ENCODE measurements at places on chromosomes 7 and 10.

GRCh38 chr10:101056365-101057151 is 5.2 kb upstream of the KAZALD1 start:
- H3K4me3 ChIP-seq = no peak overlapping the region
- H3K27ac ChIP-seq = no peak overlapping the region
- H3K27me3 ChIP-seq = no peaks in the 10 kb centered on the region
- peaks cover 18% of the 10 kb centered on the region for H3K4me1 ChIP-seq

DNA sequence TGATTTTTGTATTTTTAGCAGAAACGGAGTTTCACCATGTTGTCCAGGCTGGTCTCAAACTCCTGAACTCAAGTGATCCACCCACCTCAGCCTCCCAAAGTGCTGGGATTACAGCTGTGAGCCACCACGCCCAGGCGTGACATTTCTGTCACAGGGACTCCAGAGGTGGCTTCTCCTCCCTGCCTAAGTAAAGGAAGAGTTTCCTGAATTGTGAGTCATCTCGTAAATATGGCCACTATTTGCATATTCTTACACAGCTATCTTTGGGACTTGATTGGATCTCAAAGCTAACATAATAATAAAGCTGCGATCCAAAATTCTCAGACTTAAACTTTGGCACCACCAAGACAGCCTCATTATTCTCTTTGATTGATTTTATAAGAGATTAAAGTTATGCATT is 50.1 kb downstream of the ADARB2 start:
- H3K27me3 ChIP-seq = peaks cover 32% of the 10 kb centered on the region
- no peaks in the 10 kb centered on the region for H3K4me1 ChIP-seq
- no peak overlapping the region for H3K27ac ChIP-seq
- no peak for DNase-seq
- no peaks in the 10 kb centered on the region for H3K36me3 ChIP-seq

DNA sequence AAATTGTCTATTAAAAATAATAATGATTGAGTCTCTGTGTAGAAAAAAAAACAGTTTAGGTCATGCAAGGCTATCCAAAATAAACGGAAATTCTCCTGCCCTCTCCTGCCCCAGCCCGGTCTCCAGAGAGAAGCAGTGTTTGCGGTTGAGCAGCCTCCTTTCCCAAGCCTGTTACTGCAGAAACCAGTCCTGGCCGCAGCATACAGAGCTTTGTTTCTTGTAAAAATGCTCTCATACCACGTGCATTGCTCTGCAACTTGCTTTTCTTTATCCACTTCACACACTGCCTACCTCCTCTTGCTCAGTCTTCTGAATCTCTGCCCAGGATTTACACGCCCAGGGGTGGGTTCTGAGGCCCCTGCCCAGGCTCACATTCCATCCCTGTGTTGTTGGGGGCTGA is 34.4 kb upstream of the CUL1 start:
- H3K27me3 ChIP-seq = no peaks in the 10 kb centered on the region
- DNase-seq = no peak
- H3K4me1 ChIP-seq = peaks cover 3% of the 10 kb centered on the region
- H3K4me3 ChIP-seq = no peak overlapping the region
- no peak overlapping the region for H3K27ac ChIP-seq
- peaks cover 2% of the 10 kb centered on the region for H3K36me3 ChIP-seq

DNA sequence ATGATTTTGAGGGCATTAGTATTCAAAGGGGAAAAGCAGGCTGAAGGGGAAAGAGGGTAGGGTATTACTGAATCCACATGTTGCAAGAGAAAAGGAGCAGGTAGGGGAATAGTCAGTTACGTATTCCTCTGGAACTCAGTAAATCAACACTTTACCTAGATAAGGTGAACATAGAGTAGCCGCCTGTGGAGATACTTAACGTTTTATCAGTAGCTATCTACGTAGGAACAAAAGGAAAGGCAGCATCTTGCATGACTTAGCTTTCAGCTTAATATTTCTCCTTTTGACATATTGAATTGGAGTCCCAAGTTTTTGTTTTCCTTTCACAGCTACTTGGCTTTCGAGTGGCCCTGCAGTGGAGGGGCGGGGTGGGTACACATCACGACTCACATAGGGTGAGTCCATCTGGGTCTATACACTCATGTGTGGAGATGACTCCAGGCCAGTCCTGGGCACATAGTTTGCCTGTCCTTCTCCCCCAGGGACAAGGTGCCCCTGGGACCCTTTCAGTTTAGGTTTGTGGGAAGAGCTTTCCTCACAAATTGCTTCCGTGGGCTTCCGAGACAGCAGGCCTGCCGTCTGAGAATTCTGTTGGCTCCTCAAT is 48.1 kb downstream of the CCNY start:
- DNase-seq = no peak
- H3K4me3 ChIP-seq = no peak overlapping the region

- no peaks in the 10 kb centered on the region for H3K36me3 ChIP-seq
- H3K4me1 ChIP-seq = peaks cover 14% of the 10 kb centered on the region
- peaks cover 10% of the 10 kb centered on the region for H3K27me3 ChIP-seq
- no peak overlapping the region for H3K27ac ChIP-seq
Measured at GRCh38 chr10:133056651-133057178, 31.0 kb upstream of the ADGRA1 start.

GRCh38 chr7:13179775-13180523 is 492.5 kb downstream of the ARL4A start:
- no peak for DNase-seq
- H3K27ac ChIP-seq = no peak overlapping the region
- H3K4me1 ChIP-seq = no peaks in the 10 kb centered on the region
- H3K4me3 ChIP-seq = no peak overlapping the region
- peaks cover 7% of the 10 kb centered on the region for H3K27me3 ChIP-seq

DNA sequence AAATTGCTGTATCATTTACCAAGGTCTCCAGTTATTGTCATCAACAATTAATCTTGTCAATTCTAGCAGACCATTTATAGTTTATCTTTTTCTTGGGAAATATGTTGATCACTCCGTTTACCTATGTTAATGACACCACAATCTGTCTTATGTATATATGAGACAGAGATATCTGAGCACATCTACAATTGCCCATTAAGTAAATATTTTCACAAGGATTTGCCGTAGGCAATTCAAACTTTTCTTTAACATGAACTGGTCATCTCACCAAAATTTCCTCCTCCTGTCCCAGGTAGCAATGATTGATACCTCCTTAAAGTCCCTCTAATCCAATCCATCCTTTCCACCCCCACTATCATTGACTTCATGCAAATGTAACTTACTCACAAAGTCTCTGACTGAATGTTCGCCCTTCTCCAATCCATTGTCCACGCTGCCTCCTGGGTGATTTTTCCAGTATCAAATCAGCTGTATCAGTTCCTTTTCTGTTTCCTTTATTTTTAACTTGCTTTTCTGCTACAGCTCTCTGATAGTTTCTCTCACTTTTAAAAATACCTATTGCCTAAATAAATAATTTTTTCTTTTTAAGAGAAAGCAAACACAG is 138.3 kb downstream of the GNAT3 start:
- no peak overlapping the region for H3K27ac ChIP-seq
- no peaks in the 10 kb centered on the region for H3K36me3 ChIP-seq
- H3K4me1 ChIP-seq = no peaks in the 10 kb centered on the region
- DNase-seq = no peak
- no peak overlapping the region for H3K4me3 ChIP-seq
- no peaks in the 10 kb centered on the region for H3K27me3 ChIP-seq

- peaks cover 16% of the 10 kb centered on the region for H3K36me3 ChIP-seq
- no peak overlapping the region for H3K4me3 ChIP-seq
- DNase-seq = no peak
- H3K4me1 ChIP-seq = no peaks in the 10 kb centered on the region
Measured at GRCh38 chr10:12769323-12770044, 232.0 kb downstream of the CCDC3 start.

- H3K4me3 ChIP-seq = no peak overlapping the region
- no peak for DNase-seq
- no peaks in the 10 kb centered on the region for H3K4me1 ChIP-seq
- H3K36me3 ChIP-seq = no peaks in the 10 kb centered on the region
Measured at GRCh38 chr7:19470031-19470430, 238.8 kb downstream of the POLR1F start.

- H3K27me3 ChIP-seq = no peaks in the 10 kb centered on the region
- peaks cover 37% of the 10 kb centered on the region for H3K36me3 ChIP-seq
- no peak for DNase-seq
- peak overlapping the region; percentile 59 for H3K4me3 ChIP-seq
- peaks cover 95% of the 10 kb centered on the region for H3K4me1 ChIP-seq
Measured at GRCh38 chr7:92631850-92632487, 41.8 kb upstream of the FAM133B start.

- DNase-seq = no peak
- no peak overlapping the region for H3K27ac ChIP-seq
- no peaks in the 10 kb centered on the region for H3K4me1 ChIP-seq
- peaks cover 3% of the 10 kb centered on the region for H3K27me3 ChIP-seq
- no peak overlapping the region for H3K4me3 ChIP-seq
Measured at GRCh38 chr10:60114765-60115586, 208.6 kb upstream of the CCDC6 start.

- no peak overlapping the region for H3K4me3 ChIP-seq
- H3K36me3 ChIP-seq = peaks cover 19% of the 10 kb centered on the region
- peaks cover 25% of the 10 kb centered on the region for H3K4me1 ChIP-seq
Measured at GRCh38 chr10:31359979-31360378, 41.0 kb downstream of the ZEB1 start.

GRCh38 chr7:132436121-132436520 is 140.1 kb downstream of the PLXNA4 start:
- no peaks in the 10 kb centered on the region for H3K27me3 ChIP-seq
- peaks cover 82% of the 10 kb centered on the region for H3K4me1 ChIP-seq
- H3K4me3 ChIP-seq = no peak overlapping the region
- no peak for DNase-seq

All from activated naive CD8-positive, alpha-beta T cell treated with anti-CD3 and anti-CD28 coated beads, Interleukin-2, amount 50 U/mL, for 24 hours (primary cell).